ENCODE measurements at places on chromosomes 6 and 20.
A peak's percentile ranks its signal among the peaks of the same experiment; 100 is the strongest.

DNA sequence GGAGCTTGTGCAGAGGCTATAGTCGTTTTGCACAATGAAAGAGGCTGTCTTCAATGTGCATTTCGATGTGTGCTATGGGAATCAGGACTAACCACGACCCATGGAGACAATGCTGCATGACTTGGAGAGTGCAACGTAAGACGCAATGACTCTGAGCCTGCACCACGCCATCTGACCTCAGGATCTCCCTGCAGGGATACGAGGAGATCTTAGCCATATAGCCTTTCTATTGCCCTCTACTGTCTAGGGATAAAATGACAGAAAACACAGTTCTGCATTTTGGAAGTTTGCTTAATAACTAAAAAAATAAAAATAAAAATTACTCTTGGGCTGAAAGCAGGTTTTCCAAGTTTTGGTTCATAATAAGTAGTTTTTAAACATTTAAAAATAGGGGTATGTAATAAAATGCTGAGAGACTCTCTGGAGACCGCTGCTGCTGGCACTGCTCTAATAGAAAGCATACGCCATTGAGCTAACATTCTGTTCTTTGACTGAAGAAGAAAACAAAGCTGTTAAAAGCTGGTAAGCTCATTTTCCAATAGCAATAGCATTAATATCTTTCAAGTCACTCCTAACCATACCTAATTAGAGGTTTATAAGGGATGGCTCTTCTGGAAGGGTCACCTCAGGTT lies 87.2 kb downstream of the PDE7B start:
- peak; percentile 31 for DNase-seq

DNA sequence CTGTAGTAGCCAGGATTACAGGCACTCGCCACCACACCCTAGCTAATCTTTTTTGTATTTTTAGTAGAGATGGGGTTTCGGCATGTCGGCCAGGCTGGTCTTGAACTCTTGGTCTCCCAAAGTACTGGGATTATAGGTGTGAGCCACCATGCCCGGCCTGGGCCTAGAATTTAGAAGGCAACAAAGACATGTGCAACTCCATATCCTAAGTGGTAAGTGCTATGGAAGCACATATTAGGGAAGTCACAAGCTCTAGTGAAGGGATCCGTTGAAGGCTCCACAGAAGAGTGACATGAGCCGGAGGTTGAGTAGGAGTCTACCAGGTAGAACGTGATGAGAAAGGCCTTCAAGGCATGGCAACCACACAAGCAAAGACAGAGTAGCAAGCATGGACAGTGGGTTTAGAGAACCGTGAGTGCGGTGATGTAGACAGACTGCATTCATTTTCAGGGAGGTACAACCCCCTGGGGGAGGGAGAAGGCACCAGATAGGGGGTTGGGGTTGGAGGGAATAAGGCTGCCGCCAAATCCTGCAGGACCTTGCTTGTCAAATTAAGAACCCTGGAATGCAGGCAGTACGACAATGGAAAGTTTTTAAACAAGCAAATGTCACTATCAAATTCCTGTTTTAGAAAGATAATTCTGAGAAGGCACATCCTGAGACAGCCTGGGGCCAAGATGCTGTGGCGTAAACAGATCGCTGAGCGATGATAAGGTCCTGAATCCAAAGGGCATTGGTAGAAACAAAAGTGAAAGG lies 50.2 kb downstream of the ARHGAP18 start:
- no peak for DNase-seq

GRCh38 chr20:57851025-57851682 lies 141.3 kb upstream of the PMEPA1 start:
- DNase-seq: no peak

GRCh38 chr20:4835244-4836177 lies 113.8 kb downstream of the PRND start:
- no peak for DNase-seq

DNA sequence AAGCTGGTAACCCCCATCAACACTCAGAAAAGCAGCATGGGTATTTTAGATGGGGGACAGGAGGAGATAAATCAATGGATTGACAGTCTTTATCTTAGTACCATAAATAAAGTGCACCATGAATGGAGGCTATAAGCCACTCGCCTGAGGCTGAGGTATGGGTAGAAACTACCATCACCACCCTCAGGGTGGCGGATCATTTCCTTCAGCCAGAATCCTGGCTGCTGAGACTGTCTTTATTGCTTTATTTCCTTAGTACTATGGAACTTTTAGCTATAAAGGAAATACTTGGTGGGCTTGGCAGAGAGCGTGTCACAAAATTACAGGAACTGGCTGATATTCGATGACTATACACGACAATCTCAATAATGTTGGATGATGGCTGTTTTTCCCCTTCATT lies 52.2 kb downstream of the STK38 start:
- DNase-seq: no peak

GRCh38 chr6:34644716-34645115 lies 51.9 kb downstream of the ILRUN start:
- no peak for DNase-seq

GRCh38 chr6:52815167-52816092 lies 11.8 kb upstream of the GSTA1 start:
- peak; percentile 79 for DNase-seq

- peak; percentile 58 for DNase-seq
Observed at GRCh38 chr20:56925082-56925830, 296.1 kb downstream of the TFAP2C start.

DNA sequence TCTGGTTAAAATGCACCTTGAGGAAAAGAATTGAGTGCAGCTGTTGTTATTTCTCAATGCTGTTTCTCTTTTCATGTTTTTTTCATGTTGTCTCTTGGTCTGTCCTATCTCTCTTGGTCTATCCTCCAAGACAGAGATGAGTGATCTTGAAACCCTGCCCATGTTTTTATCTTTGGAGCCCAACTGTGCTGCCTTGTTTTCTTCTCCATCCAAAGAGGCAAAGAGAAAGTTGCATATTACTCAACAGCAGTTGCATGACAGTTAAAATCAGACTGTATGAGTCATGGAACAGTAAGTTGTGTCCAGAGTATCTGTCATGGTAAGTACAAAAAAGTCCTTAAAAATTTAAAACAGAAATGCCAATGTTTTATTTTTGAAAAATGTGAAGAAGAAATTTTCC lies 26.2 kb downstream of the BCAS1 start:
- DNase-seq: no peak

GRCh38 chr6:23021487-23021886 lies 452.1 kb downstream of the HDGFL1 start:
- DNase-seq: no peak

DNA sequence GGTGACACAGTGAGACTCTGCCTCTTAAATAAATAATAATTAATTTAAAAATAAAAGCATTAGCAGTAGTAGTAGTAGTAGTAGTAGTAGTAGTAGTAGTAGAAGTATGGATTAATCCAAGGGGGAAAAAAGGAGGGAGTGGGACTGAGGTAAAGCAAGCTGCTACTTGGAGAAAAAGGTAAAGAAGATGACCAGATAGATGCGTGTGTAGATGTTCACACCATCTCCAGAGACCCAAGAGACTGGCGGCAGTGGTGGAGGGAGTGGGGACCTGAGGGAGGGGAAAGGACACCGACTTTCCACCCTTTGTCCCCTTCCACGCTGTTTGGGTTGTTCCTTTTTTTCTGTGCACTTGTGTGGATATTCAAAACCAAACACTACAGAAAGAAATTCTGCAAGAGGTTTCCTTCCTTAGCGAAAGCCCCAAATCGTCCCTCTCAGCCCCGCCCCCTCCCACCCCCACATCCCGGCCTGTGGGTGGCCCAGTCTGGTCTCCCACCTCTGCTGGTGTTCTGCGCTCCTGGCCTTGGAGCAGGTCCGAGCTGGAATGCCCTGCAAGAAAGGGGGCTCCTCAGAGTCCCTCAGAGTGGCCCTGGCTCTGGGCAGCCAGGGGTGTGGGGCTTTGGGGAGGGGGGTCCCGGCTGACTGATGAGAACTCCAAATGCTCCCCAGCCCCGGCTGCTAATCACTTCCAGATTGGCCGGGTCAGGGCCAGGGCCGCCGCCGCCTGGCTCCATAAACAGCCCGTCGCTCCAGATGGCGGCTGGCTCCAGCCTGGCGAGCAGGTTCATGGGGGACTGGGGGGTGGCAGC lies 60.2 kb downstream of the UBE2V1 start:
- DNase-seq: peak; percentile 30

DNA sequence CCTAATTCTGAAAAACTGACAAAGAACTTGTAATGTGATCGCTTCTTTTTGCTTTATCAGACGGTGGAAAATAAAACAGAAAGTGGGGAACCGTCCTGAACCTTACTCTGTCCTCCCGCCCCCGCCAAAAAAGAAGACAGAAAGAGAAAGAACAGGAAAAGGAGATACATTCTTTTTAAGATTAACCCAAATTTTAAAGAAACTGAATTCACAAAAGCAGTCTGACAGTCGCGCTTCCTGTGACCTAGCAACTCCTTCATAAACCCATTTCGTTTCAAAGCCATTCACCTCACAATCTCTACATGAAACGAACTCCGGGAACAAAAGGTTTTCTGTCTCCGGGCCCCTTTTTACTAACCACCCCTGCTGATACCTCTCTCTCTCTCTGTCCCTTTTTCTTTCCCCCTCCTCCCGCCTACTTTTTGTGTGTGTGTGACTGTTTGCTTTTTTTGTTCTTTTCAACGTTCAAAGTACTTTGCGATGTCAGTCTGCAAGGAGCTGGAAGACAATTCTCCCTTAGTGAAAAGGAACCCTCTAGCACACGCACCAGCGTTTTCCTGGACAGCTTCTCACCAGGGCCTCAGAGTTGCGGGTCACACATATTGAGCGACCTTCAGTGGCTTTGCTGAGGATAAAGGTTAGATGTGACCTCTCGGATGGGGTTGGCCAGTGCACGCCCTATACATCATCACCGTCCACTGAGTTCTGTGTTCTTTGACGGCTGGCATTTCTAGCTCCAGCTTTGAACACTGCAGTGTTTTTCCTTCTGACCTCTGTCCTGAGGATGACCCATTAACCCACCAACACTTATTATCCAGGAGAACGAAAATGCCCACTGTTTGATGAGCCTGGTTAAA lies 530 bp upstream of the NEDD9 start:
- DNase-seq: peak; percentile 74

GRCh38 chr20:63261060-63261794 lies 7.0 kb upstream of the NKAIN4 start:
- DNase-seq: no peak

DNA sequence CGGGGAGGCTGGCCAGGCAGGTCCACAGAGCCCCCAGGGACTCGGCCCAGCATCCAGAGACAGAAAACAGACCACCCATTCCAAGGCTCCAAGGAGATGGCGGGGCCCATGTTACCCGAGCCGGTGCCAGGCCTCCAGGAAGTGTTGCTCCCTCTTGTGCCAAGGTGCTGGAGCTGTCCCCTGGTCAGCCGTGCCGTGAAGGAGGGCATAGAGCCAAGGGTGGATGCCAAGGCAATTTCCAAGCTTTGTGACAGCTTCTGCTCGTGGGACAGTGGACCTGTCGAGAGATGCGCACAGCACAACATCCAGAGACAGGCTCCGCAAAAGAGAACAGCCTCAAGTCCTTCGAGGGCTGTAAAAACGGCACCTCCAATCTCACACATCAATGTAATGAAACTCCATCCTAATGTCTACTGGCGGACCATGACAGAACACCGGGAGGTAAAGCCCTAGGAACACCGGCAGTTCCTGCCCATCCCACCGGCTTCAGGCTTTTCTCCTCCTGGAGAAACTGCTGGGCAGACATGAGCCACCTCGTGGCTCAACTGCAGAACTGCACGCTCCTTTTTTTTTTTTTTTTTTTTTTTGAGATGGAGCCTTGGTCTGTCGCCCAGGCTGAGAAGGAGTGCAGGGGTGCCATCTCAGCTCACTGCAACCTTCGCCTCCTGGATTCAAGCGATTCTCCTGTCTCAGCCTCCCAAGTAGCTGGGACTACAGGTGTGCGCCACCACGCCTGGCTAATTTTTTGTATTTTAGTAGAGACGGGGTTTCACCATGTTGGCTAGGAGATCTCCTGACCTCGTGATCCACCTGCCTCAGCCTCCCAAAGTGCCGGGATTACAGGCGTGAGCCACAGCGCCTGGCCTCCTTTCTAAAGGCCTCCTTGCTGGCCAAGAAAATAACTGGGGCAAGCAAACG lies 30.9 kb upstream of the AVP start:
- DNase-seq: peak; percentile 80

- DNase-seq: peak; percentile 17
Observed at GRCh38 chr6:116424001-116424400, 37.2 kb upstream of the CALHM6 start.

- no peak for DNase-seq
Observed at GRCh38 chr6:131036601-131037000, 26.4 kb downstream of the EPB41L2 start.

GRCh38 chr6:35297601-35298481 lies at the start of gene DEF6:
Gene DEF6, plus strand, starts transcription at chr6:35297818. Its CDS starts 39 bp downstream, at chr6:35297857.
- DNase-seq: peak; percentile 81

GRCh38 chr6:138349891-138350290 lies 27.8 kb upstream of the SMIM28 start:
- DNase-seq: no peak

DNA sequence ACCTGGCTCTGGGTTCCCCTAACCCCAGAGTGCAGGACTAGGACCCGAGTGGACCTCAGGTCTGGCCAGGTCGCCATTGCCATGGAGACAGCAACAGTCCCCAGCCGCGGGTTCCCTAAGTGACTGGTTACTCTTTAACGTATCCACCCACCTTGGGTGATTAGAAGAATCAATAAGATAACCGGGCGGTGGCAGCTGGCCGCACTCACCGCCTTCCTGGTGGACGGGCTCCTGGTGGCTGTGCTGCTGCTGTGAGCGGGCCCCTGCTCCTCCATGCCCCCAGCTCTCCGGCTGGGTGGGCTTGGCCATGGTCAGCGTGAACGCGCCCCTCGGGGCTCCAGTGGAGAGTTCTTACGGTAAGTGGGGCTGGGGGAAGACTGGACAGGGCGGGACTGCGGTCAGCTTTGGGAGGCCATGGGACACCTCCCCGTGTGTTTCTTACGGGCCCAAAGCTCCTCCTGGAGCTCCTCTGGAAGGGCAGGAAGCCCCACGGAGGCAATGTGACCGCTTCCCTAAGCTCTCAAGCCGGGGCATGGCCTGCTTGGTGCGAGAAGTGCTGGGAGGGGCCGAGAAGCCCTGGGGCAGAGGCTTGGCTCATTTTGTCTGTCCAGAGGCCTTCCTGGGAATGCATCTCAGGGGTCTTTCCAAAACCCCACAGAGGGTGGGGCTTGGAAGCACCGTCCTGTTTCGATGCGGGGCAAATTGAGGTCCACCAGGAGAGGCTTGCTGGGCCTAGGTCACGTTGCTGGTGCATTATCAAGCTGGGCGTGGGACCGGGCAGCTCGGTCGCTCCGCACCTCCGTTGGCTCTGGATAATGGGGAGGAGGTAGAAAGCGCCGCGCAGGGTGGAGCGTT lies at the start of gene HNF4A:
TSS of gene HNF4A (plus strand) at position 202 of the 855 bp plus-strand sequence. CDS start at position 308, 106 bp downstream.
- no peak for DNase-seq

DNA sequence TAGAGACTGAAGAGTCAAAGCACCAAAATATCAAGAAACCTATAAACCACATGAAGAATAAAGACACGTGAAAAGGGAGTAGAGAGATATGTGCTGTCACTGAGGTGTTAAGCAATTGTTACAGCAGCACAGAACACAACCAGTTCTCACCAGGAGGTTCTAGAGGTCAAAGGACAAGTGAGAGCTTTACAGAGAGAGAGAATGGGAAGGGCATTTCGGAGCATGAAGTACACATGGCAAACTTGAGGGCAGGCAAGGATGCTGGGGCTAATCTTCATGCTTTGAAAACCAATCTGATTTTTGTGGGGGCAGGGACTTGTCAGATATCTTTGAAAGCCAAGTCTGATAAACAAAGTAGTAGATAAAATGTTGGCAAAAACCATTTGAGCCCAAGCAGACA lies 142.3 kb upstream of the NRSN1 start:
- DNase-seq: no peak
